ENCODE measurements at places on chromosomes 7 and 10.

GRCh38 chr7:132464740-132465139 is 111.5 kb downstream of the PLXNA4 start:
- DNase-seq = no peak

- DNase-seq = no peak
These were observed 166.9 kb downstream of the GLI3 start for GRCh38 chr7:42070068-42070467.

- DNase-seq = no peak
These were observed 256.8 kb downstream of the BMPER start for GRCh38 chr7:34162027-34162565.

DNA sequence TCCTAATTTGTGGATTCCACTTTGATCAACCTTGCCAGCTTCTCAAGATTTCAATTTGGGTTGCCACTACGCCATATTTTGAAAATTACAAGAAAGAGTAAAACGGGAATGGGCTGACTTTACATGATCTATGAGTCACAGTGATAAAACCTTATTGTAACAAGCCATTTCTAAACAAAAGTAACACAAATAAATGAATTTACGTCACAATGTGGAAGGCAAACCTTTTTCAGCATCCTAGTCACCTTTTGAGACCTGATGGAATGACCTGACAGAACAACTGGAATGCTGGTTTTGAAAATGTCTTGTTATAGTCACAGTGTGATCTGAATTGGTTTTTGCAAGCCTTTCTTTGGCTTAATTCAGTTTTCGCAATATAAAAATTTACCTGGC is 85.9 kb downstream of the CDK6 start:
- DNase-seq = no peak

DNA sequence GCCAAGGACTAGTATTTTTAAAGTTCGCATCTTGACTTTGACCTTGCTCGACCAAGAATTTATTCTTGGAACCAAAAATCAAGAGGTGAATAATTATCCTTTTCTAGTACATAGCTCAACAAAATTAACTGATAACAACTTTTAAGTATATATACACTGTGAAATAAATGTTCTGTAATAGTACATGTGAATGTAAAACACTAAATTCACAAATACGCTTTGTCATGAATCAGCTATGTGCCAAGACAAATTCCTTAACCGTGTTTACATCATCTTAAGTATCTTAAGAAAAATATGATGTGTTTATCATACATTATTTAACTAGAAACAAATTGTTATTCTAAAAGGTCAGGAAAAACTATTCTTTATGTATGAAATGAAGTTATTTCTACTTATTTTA is 83.3 kb downstream of the CUL2 start:
- no peak for DNase-seq

GRCh38 chr7:150458756-150459155 is 8.3 kb downstream of the GIMAP8 start:
- no peak for DNase-seq

DNA sequence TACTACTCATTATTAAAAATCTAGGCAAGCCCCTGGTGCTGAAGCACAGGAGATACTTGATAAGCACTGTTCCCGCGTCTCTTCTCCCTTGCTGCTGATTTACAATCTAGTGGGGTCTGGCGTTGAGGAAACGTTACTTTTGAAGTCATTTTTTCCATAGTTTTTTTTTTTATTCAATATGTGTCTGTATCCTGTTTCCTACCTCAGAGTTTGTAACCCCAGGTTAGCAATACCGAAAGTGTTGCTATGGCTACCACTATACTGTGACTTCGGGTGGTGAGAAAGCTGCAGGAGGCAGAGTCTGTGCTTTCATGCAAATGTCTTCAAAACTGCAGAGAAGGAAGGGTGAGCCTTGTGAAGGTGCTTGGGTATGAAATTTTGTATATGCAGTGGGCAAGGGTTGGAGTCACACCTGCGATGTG is 458.8 kb upstream of the GHITM start:
- DNase-seq = no peak
